Suprapubic skin (tissue), 4 donors: ENCODE measurements at places on chromosomes 4 and X. TPM values are rescaled to one million over a fixed set of nuclear protein-coding genes. Genes with fewer than 3 reads are reported as not detected.

MBTPS2 gene
- 4.5 TPM for total RNA-seq

GRCh38 chrX:23803931-23804381 is 21.0 kb downstream of the SAT1 start:
- no peak for DNase-seq

DNA sequence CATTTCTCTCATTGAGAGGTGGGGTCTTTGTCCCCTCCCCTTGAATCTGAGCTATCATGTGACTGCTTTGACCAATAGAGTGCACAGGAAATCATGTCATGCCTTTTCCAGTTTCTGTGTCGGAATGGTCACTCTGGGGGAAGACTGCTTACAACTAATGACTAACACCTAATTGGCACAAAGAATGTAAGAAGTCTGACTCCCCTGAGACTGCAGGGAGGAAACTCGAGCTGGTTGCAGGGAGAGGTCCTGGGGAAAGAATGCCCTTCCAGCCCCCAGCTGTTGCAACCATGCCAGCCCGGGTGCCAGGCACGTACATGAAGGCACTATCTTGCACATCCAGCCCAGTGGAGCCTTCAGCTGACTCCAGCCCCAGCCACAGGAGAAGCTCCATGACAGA is 254.2 kb downstream of the DHX15 start:
- DNase-seq = no peak

ARMCX2 gene
- 5.7 TPM for total RNA-seq

- peak; percentile 70 for DNase-seq
Measured at GRCh38 chr4:2829321-2829932, 14.2 kb upstream of the ADD1 start.

DNA sequence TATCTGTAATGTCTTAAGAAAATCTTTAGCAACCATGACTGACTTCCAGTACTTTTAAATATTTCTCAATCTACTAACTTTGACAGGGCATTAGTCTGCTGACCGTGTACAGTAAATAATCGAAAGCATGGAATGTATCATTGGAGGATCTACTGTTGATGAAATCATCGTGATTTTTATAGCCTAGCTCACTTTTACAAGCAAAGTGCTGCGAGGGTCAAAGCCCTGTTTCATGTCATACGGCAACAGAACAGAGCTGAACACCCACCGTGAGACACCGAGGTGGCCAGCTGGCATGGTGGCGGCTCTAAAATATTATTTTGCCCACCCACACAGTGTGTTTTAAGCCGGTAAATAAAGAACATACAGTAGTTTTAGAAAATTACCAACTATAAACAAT is 679.3 kb downstream of the FAT4 start:
- DNase-seq = no peak
